NCI-H1436 treated with DMSO at 0.1 percent for 48 hours (cell line): ENCODE measurements at places on chromosomes 12 and 14.

GRCh38 chr14:103313704-103314103 lies 20.3 kb upstream of the EIF5 start:
- no peak for DNase-seq

DNA sequence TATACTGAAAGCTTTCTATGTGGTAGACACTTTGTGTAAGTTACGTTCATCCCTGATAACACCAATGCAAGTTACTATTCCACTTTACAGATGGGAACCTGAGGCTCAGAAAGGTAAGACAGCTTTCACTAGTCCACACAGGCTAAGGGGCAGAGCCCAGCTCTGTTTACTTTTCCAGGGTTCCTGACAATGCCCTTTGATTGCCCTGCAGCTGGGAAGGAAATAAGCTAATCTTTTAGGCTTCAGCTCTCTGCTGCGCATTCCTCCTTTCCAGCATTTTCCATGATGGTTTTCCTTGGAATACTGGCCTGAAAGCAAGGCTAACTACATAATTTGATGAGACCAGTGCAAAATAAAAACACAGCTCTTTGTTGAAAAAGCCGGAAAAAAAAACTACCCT lies 185.7 kb upstream of the BTG1 start:
- no peak for DNase-seq

GRCh38 chr14:67453575-67454300 lies 34.8 kb downstream of the TMEM229B start:
- no peak for DNase-seq

GRCh38 chr14:85250414-85251189 lies 279.3 kb upstream of the FLRT2 start:
- no peak for DNase-seq

DNA sequence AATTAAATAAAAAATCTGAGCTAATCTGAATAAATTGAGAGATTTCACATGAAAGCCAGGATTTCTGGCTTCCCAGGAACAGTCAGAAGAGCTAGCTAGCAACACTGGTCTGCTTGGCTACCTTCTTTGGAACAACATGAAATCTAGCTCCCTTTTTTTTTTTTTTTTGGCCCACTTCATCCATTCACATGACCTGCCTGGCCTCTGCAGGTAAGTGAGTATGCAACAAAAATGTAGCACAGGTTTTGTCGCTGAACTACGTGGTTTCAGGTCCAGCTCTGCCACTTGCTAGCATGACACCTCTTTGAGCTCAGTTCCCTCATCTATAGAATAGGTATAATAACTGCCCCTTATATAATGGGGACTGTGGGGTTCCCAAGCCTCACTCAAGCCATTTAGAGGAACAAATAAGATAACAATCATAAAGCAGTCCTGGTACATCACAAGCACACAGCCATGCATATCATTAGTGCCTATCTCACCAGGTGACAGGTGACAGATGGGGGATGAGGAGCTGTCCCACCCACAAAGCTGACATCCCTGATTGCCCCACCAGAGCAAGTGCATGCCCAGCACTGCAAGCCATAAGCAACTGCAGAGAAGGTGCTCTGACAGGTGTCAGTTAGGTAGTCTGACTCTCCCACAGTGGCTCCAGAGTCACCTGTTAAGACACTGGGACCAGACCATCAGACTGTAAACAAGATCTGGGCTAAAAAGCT lies 25.6 kb downstream of the PXN start:
- DNase-seq: no peak

DNA sequence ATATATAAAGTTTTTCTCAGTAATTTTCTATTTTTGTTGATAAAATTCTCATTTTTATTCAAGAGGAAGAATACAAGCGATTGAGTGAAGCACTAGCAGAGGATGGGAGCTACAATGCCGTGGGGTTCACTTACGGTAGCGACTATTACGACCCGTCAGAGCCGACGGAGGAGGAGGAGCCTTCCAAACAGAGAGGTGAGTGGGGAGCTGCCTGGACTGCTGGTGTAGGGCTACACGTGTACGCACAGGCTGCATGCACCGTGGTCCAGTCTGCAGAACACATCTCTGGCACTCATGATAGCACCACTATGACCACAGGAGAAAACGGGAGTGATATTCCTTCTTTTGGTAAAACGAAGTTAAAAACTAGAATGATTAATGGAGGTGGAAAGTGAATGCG lies 3.9 kb downstream of the SFSWAP start:
- DNase-seq: no peak

DNA sequence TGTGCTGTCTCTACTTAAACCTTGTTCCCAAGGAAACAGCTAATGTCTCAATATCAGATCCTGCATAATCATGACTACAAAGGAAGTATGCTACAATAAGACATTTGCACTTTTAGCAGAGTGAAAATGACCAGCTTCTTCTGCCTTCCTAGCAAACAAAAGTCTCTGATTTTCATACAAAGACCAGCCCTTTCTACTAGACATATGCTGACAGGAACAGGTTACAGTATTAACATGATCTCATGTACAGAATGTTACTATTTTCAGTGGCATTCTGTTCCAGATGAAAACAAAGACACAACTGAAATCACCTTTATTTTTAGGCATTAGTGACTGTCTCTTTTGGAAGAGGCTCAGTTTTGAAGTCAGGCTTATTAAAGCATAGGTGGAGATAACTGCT lies 228.6 kb downstream of the MED13L start:
- no peak for DNase-seq

DNA sequence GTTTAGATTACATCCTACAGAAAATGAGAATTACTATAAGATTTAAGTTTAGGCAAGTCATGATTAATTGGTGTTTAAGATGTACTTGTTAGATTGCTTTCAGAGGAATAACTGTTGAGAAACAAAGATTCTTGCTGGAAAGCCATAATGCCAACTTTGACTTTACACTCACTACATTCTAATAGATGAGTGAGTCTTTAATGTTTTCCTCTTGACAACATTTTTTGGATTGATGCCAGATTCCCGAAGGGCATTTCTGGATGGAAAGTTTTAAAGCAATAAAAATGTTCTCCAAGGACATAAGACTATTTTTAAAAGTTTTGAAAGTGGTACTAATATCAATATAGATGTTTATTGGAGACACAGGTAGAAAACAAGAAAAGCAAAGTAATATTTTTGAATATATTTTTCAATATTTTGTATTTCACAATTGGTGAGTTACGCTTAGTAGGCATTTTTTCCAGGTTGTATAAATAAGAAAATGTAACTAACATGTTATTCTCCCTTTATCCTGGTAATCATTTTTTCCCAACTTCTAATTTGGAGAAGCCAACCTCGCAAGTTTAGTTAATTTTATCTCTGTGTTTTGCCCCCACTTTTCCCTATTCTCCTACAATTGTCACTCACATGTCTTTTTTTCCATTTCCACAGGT lies 307.3 kb downstream of the CEP128 start:
- no peak for DNase-seq

DNA sequence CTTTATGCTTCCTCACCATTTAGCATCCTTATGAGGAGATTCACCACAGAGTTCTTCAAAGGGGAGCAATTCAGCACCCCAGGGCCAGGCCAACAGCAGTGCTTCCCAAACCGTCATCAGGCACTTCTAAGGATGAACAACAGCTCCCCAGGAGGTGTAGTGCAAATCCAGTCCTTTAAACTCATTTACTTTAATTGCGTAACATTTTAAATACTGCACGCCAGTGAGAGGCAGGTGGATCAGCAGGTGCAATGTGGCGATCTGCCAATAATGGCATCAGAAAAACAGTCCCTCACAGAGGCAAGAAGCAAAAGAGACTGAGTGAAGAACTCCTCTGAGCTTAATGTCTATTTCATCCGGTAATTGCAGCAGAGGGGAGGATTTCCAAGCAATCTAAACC lies 770.9 kb upstream of the FOXG1 start:
- DNase-seq: peak; percentile 98

DNA sequence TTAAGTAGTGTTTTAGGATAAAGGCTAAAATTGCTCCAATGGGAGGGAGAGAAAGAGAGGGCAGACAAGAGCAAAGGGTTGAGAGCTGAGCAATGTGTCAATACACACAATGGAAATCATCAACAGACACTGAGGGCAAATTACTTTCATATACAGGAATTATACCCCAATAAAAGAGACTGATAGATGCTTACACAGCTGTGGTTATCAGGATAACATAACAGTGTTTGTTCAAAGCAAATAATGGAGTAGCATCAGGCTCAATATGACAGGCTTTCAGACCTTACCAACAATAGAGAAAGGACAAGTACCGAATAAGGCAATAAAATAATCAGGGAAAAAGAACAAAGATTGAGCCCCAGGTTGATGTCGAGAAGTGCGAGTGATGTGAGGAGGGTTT lies 53.4 kb upstream of the DIO2 start:
- no peak for DNase-seq

DNA sequence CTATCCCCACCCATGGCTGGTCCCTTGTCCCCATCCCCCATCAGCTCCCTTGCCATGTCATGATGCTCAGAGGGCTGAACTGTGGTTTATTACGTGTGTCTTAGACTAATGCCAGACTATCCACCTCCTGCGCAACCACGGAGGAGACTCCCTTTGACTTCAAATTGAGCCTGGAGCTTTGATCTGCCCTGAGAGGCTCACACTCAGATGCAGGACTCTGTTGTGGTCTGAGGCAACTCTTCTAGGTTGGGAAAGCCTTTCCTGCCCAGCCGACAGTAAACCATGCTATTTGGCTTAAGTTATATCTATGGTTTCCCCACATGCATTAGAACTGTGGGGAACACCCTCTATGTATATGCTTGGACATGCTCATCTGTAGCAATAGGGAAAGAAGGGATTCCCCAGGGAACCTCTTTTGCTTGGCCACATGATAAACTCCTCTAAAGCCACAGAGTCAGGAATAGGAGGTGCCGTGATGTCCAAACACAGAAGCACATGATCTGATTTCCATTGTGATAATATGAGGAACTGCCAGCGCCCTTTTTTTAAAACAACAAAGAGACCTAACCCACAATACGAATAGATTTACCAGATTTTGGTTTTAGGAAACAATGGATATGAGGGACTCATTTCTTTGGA lies 11.1 kb upstream of the LGALS3 start:
- no peak for DNase-seq

GRCh38 chr12:58961166-58961565 lies 40.9 kb upstream of the LRIG3 start:
- no peak for DNase-seq

DNA sequence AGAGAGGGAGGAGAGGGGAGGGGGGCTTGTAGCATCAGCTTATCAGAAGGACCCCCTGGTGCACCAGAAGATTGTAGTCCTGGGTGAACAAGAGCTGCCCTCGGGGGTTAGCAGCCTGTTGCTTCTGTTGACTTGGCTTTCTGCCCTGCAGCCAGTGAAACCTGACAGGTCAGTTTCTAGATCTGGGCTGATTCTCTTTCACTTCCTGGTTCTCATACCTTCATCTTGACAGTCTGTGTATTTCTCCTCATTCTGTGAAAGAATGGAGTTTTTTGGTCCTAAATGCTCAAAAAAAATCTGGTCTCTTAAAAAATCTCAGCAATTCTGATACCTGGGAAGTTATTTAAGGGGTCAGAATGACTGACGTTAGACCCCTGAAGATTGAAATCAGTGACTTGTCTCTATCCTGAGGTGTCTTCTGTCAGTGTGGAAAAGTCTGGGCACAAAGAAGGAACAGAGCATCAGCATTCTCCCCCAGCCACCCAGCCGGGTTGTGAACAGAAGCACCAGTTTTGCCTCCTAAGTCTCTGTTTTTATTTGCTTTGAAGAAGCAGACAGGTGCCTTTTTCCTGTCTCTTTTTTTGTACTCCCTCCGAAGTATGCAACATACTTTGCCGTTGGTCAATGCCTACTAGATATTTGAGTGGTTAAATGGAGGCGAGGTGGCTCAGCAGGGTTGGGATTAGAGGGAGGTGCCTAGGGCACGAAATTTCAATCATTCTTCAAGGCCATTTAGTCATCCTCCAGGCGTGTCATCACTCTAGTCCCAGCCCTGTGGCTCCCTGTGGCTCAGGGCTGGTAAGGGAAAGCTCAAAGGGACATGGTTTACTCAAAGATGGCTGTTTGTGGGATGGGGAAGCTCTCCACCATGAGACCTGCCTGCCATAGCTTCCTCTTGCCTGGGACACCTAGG lies 24.0 kb downstream of the TTC9 start:
- DNase-seq: no peak

- DNase-seq: no peak
Measured at GRCh38 chr14:69268223-69268622, 8.3 kb downstream of the GALNT16 start.

- no peak for DNase-seq
Measured at GRCh38 chr14:21066882-21067502, 3.1 kb upstream of the ARHGEF40 start.

DNA sequence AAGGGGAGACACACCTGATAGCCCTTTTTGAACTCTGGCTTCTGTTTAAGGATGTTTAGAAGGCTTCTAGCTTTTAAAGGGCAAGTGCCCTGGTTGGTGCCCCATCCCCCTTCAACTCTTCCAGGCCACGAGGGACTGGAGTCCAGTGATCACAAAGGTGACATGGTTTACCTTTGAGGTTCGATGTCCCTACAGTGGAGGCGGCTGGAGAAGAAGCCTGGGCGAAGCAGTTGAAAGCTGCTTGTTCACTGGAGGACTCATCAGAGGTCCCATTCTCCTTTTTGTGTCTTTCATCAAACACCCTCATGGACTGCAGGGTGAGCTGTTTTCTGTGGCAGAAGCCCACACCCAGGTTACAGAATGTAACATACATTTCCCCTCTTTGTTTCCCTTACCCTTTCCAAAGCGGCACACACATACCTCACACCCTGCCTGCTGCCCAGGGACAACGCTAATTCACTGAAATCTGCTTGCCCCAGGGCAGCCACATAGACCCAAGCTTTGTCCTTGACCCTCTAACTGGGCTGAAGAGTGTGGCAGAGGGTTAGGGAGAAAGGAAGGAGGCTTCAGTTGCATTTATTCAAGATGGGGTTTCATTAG lies 7.7 kb downstream of the TBX3 start:
- DNase-seq: no peak

- no peak for DNase-seq
Measured at GRCh38 chr12:100141998-100142850, 450 bp downstream of the BLTP3B start.

DNA sequence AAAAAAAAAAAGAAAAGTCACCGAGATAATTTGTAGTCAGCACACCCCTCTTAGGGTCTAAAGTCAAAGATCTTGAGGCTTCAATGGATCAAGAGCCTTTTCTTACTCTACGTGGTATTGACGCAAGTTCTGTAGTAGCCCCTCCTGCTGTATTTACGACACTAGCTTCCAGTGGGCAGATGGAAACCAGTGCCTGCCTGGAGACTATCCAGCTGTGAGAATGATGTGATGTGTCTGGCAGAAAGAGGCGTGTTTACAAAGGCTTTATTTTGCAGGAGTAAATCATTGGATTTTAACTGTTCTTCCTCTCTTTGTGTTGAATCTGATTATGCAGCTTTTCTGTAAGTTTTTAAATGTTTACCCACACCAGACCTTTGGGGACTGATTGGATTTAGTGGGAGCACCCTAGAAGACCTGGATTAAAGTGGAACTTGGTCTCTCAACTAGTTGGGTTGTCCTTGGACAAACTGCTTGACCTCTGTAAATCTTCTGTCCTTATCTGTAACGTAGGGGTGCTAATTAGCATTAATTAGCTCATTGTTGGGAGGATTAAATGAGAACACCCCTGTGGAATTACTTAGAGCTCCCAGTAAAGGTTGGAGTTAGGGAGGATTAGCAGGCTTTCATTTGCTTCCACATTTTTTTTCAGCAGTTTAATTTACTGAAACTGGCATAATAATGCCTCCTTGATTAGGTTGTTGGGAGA lies 72.4 kb downstream of the RASSF3 start:
- DNase-seq: no peak

- DNase-seq: no peak
Measured at GRCh38 chr12:4331842-4332241, 10.8 kb downstream of the TIGAR start.

GRCh38 chr14:71533390-71533789 lies 398.8 kb upstream of the RGS6 start:
- DNase-seq: no peak

GRCh38 chr14:38618514-38618913 lies 362.6 kb upstream of the CLEC14A start:
- no peak for DNase-seq
